Natural killer cell treated with Interleukin-12 subunit alpha and Interleukin-12 subunit beta and Interleukin-15 and Interleukin-18, amount 100 ng/mL, for 72 hours (primary cell): ENCODE measurements at places on chromosomes 7 and 10. TPM values are rescaled to one million over a fixed set of nuclear protein-coding genes. Genes with fewer than 3 reads are reported as not detected.

Gene TFPI2
- total RNA-seq: not detected

Gene CALN1
- total RNA-seq: not detected

Gene EPHB6
- 1.8 TPM for total RNA-seq

Gene OPALIN
- total RNA-seq: not detected

Gene GCK
- total RNA-seq: not detected

Gene FAS
- 73.0 TPM for total RNA-seq

Gene C10orf67
- not detected for total RNA-seq

Gene DRGX
- not detected for total RNA-seq

DNA sequence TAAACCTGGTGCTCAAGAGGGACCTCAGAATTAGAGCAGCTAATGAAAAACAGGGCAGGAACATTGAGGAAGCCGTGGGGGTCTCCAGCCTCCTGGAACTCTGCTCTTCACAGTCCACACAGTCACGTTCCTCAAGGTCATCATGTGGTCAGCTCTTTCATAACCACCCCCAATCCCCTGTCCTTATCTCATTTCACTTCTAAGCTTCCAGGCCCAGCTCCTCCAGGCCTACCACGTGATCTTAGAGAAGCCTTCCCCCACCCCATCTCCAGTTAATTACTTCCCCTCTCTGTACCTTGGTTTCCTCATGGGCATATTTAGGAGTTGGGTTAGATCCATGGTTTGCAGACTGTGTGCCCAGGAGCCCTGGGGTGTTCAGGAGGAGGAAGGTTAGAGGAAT, 106.4 kb upstream of the TCF7L2 start:
- no peak for DNase-seq

GRCh38 chr10:72840319-72840718, 53.2 kb upstream of the OIT3 start:
- DNase-seq: no peak

- no peak for DNase-seq
Observed at GRCh38 chr10:73732931-73733623, 11.1 kb upstream of the SEC24C start.

DNA sequence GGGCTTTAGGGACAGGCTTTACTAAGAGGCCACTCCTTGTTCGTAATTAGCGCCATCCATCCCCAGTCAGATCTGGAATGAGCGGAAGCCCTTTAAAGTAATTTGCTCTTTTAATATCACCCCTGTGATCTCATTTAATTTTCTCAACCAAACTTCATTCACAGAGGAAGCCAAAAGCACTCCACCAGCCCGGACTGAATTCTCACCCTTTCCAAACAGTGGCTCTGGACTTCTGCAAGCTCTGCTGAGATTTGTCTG, 43.1 kb downstream of the UNC5B start:
- no peak for DNase-seq

- peak; percentile 80 for DNase-seq
Observed at GRCh38 chr10:61896854-61897661, 4.4 kb upstream of the ARID5B start.

DNA sequence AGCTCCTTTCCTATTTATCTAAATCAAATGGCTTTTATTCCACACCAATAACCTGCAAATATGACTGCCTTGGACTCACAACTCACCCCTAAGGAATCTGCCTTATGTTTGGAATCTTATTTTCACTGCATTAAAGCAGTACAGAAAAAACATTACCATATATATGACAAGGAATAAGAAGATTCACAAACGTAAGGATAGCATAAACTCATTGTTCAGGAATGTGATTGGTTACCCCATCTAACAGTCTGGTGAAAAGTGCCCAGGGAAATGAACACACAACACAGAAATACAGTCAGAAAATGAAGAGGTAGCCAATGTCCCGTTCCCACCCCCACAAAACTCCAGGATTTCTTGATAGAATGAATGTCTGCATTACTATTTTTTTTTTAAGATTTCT, 2.0 kb downstream of the PPP3CB start:
- no peak for DNase-seq

- DNase-seq: no peak
Observed at GRCh38 chr10:107653832-107654287, 489.4 kb upstream of the SORCS1 start.

DNA sequence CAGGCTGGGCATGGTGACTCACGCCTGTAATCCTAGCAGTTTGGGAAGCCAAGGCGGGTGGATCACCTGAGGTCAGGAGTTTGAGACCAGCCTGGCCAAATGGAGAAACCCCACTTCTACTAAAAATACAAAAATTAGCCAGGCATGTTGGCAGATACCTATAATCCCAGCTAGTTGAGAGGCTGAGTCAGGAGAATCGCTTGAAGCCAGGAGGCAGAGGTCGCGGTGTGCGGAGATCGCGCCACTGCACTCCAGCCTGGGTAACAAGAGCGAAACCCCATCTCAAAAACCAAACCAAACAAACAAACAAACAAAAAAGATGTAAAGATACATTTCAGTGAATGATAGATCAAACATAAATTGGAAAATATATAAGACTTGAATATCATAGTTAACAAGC, 105.9 kb downstream of the PLPP4 start:
- DNase-seq: no peak

- peak; percentile 37 for DNase-seq
Observed at GRCh38 chr7:1892011-1892965, 222.2 kb downstream of the ELFN1 start.

- DNase-seq: no peak
Observed at GRCh38 chr10:79162022-79162421, 93.3 kb downstream of the ZMIZ1 start.

DNA sequence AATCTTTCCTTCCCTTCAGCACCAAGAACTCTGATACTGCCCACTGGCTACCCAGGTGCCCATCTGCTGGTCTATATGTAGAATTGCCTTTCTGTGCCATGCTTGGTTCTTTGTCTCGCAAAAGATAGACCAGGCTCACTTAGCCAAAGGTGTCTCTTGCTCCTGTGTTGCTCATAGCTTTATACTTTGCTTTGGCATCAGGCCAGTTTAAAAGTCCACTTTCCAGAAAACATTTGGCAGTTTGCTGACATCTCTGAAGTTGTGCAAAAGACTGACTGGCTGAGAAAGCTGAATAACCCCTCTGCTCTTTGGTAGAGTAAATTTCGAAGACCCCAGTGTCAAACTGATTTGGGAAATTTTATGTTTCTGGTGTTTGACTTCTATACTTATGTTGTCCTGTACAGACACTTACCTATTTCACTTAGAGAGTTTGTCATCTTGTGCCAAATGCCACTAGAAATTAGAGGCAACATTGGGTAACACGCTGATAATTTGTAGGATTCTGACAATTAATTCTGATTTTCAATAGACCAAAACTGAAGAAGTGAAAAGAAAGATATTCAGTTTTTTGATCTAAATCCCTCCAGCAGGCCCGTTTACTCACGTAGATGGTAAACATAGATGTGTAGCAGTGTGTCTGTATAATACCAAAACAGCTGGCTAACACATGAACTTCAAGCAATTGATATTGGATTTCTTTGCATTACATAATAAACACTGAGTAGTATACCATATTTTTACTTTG, 91.1 kb downstream of the CPED1 start:
- no peak for DNase-seq

- DNase-seq: no peak
Observed at GRCh38 chr7:112892263-112892662, 102.1 kb upstream of the TMEM168 start.

DNA sequence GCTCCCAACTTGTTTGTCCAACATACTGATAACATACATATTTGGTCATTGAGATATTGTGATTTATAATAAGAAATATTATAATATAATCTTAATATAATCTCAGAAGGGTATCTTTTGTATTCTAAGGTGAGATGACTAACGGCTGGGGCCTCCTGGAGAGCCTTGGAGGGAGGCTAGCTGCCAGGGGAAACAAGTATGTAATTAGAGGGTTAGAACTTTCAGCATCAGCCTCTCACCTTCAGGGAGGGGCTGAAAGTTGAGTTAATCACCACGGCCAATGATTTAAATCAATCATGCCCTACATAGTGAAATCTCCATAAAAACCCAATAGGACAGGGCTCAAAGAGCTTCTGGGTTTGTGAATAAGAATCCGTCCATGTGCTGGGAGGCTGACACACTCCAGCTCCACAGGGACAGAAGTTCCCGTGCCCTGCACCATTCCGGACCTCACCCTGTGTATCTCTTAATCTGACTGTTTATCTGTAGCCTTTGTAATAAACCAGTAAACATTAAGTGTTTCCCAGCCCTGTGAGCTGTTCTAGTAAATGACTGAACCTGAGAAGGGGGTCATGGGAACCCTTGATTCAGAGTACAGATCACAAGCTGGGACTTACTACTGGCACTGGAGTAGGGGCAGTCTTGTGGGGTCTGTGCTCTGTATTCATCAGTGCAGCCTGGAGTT, 86.3 kb upstream of the STEAP1B start:
- no peak for DNase-seq

DNA sequence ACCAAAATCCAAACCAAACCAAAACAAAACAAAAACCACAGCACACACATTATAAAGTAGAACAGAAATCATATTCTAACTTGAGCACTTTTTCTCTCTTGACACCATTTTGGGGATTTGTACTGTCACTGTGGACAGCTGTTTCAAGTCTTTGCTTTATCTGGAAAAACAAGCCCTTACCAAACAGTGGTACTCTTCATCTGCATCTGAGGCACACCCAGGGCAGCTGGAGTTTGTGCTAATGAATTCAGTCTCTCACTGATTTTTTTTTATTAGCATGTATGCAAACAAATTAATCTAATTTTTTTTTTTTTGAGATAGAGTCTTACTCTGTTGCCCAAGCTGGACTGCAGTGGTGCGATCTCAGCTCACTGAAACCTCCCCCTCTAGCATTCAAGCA, 171.4 kb downstream of the RAPGEF5 start:
- no peak for DNase-seq

DNA sequence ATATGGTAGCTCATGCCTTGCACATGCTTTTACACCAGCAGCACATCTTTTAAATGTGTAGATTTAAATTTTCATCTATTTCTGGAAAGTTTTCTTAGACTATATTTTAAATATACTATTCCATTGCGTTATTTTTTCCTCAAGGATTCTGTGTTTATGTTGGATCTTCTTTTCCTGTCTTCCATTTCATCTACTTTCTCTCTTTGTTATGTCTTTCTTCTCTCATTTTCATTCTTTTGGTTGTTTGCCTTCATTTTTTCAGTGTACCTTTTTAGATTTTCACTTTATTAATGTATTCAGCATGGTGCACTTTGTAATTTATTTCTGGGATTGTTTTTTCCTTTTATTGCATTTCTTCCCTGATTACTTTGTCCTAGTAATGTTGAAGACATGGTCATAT, 329.8 kb downstream of the ADK start:
- DNase-seq: no peak

DNA sequence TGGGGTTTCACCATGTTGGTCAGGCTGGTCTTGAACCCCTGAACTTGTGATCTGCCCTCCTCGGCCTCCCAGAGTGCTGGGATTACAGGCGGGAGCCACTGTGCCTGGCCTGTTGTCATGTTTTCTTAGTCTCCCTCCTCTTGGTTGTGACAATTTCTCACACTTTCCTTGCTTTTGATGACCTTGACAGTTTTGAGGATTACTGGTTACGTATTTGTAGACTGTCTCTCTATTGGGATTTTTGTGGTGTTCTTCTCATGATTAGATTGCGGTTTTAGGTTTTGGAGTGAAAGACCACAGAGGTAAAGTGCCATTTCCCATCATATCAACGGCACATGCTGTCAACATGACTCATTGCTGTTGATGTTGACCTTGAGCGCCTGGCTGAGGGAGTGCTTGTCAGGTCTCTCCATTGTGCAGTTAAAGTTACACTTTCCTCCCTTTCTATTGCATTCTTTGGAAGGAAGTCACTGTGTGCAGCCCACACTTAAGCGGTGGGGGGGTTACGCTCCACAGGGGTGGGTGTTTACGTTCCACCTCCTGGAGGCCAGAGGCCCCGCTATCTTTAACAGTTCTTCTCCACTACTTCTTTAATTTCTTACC, 10.8 kb downstream of the NEURL1 start:
- DNase-seq: peak; percentile 67

DNA sequence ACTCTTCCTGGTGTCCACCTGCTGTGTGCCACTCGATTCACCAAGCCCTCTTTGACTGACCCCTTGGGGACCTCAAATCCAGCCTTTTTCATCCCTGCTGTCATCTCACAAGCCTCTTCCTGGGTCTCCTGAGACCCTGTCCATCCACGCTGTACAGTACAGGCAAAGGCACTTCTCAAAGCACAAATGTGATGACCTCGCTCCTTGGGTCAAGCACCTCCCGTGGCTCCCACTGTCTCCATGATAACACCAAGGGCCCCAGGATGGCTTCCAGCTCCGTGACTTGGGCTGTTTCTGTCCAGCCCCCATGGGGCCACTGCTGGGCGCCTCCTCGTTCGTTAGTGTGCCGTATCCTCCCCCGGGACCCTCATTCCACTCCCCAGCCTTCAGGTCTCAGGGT, 28.7 kb downstream of the PVRIG start:
- no peak for DNase-seq

DNA sequence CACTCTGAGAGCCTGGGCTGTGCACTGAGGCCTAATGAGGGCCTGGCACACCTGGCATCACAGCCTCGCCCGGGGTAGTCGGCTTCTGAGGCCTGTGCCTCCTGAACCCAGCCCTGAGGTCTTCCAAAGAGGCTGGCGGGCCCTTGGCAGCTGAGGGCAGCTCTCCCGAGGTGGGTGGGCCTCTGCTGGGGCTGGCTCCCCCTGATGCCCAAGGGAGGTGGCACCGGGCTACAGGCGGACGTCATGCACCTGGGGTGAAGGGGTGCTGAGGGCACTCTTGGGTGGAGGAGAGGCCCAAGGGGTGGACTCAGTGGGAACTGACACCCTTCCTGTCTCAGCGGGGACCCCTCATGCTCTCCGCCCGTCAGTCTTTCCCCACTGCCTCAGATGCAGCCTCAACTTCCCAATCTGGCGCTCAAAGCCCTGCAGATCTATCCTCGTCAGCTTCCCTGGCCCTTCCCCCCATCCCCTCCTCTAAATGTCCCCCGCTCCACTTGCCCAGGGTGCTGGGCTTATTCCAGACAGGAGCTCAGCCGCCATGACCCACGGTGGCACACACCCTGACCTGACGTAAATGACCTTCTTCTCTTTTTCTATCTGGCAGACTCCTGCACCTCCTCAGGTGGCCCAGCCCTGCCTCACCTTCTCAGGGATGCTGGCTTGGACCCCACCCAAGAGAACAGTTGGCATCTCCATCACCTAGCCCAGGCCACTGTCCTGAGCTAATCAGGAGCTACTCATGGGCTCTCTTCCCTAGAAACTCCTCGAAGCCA, 38.2 kb downstream of the MYL10 start:
- no peak for DNase-seq

GRCh38 chr7:151917791-151918509, 38.3 kb upstream of the GALNTL5 start:
- no peak for DNase-seq

- DNase-seq: no peak
Observed at GRCh38 chr10:127997271-127997670, 90.4 kb downstream of the PTPRE start.

GRCh38 chr10:102451105-102451969, at the start of gene C10orf95:
Gene C10orf95 (minus strand): TSS chr10:102451543. CDS start chr10:102451093, 450 bp downstream.
- DNase-seq: no peak

DNA sequence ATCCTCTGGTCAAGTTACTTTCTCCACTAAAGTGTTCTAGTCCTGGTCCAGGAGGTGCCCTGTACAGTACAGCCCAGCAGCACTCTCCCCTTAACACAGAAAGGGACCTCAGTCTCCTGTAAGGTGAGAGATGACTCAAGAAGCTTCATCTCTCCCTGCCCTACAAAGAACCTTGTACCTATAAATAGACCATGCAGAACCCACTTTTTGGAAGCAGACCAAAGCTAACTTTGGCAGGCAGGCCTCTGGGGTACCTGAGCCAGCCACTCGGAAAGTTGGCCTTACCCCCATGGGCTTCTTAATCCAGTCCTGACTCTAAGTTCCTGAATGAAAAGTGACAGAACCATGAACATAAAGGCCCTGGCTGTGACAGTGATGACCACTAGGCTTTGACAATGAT, 454.8 kb downstream of the KCNMA1 start:
- no peak for DNase-seq
